ENCODE measurements at places on chromosomes 6 and 20.

DNA sequence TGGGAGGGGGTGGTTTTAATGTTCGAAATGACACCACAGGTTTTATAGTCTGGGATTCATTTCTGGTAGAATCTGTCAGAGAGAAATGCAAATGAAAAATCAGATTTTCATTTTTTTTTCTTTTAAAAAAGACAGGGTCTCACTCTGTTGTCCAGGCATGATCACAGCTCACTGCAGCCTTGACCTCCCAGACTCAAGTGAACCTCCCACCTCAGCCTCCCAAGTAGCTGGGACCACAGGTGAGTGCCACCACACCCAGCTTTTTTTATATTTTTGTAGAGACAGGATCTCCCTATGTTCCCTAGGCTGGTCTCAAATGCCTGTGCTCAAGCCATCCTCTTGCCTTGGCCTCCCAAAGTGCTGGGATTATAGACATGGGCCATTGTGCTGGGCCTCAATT lies 2.4 kb upstream of the ADNP start:
- no peak for DNase-seq

GRCh38 chr6:3530515-3530914 lies 73.7 kb upstream of the SLC22A23 start:
- DNase-seq: no peak

DNA sequence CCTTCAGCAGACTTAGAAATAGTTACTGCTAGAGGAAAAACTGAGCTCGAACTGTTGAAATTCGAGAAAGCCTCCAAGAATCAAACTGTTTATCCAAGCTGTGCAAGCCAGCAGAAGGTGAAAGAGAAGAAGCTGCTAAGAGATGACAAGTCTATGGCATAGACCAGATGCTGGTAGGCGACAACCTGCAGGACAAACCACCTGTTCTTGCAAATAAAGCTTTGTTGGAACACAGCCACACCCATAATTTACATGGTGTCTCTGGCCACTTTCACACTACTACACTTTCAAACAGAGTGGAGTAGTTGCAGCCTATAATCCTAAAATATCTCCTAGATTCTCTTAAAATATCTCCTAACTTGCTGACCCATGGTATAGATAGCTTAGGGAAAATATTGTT lies 33.3 kb downstream of the TNFRSF21 start:
- no peak for DNase-seq

DNA sequence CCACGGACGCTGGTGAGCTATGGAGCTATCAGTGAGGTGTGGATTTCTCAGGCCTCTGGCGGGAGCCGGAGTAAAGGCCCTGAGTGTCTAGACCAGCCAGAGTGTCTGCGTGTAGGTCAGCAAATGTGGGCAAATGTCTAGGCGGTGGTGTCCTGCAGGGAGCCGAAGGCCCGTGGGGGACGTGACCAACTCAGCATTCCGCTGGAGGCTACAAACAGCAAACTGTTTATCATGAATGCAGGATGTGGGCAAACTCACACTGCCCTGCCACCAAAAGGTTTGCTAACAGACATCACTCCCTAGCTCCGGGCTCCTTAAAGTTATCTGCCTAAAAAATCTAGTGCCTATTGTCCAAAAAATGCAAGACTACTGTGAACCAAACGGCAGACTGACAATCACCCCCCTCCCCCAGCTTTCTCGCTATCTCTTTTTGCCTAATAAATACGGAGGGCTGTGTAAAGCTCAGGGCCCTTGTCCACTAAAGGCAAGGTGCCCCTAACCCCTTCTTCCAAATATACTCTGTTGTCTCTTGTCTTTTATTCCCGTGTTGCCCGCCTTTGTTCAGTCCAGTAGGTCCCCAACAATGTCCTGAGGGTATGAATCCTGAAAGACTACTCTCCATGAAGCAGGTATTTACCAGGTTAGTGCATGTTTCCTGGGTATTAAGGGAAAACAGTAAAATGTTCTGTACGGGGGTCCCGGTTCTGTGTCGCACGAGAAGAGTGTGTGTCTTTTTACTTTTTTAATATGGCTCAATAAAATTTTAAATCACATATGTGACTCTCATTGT lies 29.0 kb upstream of the AFDN start:
- DNase-seq: no peak

- DNase-seq: no peak
Measured at GRCh38 chr6:111692327-111693164, 86.9 kb upstream of the TRAF3IP2 start.

GRCh38 chr6:154234019-154234772 lies 122.4 kb downstream of the IPCEF1 start:
- no peak for DNase-seq

DNA sequence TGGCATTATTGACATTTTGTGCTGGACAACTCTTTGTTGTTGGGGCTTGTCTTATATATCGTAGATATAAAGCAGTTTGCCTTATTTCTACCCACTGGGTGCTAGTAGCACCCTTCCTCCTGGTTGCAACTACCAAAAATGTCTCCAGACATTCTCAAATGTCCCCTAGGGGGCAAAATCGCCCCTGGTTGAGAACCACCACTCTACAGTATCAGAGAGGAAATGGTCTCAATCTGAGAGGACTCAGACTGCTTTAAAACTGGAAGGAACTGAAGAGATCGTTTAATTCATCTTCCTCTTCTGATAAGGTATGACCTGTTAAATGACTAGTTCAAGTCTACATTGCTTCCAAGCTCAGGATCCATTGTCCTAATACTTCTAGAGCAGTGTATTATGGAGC lies 14.9 kb downstream of the SH3BGRL2 start:
- DNase-seq: no peak

DNA sequence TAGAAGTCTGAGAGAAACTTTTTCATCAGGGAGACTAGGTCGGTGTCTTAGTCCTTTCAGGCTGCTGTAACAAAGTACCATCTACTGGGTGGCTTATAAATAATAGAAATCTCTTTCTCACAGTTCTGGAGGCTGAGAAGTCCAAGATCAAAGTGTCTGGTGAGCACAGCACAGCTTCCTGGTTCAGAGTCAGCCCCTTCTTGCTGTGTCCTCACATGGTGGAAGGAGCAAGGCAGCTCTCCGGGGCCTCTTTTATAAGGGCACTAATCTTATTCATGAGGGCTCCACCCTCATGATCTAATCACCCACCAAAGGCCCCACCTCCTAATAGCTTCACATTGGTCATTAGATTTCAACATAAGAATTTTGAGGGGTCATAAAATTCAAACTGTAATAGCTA lies 122.8 kb downstream of the CCDC170 start:
- no peak for DNase-seq

- no peak for DNase-seq
Measured at GRCh38 chr6:99014061-99014460, 66.3 kb upstream of the FBXL4 start.

DNA sequence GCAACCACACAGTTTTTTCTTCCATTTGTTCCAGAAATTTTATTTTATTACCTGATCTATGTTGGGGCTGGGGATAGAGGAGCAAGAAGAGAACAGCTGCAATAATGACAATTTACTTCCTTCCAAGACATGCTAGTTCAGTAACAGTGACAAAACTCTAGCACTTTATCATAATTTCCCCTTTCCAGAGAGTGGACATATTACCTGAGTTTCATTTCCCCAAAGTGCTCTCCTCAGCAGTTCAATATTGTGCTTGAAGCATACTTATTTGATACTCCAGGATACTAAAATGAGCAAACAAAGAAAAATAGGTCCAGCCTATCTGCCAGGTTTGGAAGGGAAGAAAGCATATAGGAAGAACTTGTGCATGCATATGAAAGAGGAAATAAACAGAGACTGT lies 157.7 kb downstream of the ID4 start:
- no peak for DNase-seq

GRCh38 chr6:114195027-114195365 lies 147.8 kb downstream of the HS3ST5 start:
- DNase-seq: no peak

DNA sequence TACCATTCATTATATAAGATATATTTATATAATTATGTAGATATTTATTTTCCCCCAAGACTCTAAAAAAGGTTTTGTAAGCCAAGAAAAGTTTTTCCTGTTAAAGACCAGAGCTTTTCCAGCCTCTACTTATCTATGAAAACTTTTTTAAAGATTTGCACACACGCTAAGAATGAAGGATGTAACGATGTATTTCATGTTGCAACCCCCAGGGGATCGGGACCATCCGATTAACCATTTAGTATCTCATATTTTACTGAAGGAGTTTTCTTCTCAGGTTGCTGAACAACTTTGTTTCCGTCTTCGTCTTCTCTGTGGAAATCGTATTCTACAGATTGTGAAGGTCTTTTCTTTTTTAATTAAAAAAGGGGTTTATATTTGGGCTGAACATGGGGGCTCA lies 70.0 kb upstream of the SASH1 start:
- DNase-seq: no peak

DNA sequence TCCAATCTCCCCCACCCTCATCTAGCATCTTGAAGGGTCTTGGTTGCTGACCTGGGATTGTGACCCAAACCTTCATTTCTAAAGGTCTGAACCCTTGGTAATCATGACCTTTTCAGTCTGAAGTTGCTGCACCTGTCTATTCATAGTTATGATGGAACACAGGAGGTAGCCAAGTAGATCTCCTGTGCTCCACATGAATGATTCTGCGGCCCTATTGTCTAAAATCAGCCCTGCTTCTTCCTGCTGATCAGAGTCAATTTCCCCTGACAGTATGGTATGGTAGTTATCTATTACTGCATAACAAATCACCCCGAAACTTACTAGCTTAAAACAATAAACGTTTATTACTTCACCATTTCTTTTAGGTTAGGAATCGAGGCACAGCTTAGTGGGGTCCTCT lies 9.0 kb downstream of the OR2B6 start:
- no peak for DNase-seq

DNA sequence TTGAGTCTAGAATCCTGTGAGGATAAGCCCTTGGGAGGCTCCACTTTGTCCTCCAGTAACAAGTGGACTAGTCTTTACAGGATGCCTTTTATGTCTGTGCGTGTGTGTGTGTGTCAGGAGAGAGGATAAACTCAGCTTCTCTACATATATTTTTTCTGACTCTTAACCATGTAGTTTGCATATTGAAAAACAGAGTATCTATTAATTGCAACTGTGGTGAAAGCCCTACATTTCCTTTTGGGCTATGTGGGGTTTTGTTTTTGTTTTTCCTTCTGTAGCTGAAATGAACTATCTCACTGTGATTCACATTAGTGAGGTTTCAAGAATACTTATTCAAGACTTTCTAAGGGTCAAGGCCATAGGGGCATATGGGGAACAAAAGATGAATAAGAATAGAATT lies 17.7 kb downstream of the TPBG start:
- DNase-seq: no peak

- DNase-seq: peak; percentile 2
Measured at GRCh38 chr6:129402244-129402643, 307.7 kb downstream of the ARHGAP18 start.

DNA sequence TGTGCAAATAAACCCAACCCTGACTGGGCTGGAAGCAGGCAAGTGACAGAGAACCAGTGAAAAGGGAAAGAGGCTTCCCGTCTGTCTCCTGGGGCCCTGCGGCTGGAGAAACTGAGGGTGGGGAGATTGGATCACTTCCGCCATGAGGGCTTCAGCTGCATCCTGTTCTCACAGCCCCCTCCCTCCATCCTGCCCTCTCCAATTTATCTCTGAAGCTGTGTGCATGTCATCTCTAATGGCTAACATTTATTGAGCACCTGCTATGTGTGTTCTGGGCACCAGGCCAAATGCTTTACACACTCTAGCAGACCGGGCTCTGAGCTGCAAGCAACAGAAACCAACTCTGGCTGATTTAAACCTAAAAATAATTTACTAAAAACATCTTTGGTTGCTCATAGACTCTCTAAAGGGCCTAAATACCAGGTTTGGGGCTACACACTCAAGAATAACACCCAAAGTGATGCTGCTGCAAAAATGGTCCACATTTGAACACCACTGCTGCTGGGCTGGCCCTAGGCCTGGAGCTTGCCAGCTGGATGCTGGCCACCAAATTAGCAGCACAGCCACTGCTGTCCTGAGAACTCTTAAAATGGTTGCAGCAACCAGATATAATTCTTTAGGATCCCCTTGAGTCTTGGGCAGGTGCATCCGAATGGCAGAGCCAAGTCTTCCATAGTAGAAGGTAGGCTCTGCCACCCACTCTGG lies 123.6 kb upstream of the LRFN2 start:
- no peak for DNase-seq

DNA sequence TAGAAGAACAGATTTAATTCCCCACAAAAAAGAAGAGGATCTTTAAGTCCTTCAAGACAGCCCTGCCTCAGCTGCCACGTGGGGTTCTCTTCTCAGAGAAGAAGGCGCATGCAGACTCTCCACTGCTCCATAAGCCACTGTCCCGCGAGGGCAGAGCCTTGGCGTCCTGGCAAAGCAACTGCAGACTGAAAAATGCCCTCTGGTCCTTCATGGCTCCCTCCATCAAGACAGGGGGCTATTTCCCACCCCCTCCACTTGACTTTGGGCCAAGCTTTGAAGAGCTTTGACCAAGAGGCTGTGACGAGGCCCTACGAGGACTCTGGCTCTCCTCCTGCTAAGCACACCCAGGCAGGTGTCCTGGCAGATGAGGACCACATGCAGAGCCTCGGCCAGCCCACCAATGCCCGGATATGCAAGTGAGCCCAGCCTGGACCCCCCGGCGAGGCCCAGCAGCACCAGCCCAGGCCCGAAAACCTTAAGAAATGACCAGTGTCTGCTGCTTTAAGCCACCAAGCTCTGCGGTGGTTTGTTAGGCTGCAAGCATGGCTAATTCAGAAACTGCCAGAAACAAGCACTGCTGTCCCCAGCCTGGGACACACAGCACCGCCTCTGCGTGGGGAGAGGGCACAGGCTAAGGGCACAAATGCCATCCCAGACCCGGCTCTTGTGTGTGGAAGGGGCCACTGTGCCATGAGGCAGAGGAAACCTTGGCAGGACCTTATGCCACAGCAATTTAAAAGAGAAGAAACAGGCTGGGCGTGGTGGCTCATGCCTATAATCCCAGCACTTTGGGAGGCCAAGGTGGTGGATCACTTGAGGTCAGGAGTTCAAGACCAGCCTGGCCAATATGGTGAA lies 16.1 kb downstream of the GMEB2 start:
- DNase-seq: no peak

GRCh38 chr20:16491294-16491905 lies 81.8 kb downstream of the KIF16B start:
- DNase-seq: no peak

- no peak for DNase-seq
Measured at GRCh38 chr6:149890629-149891045, 7.3 kb downstream of the RAET1E start.

- no peak for DNase-seq
Measured at GRCh38 chr20:42294976-42295375, 676.8 kb upstream of the CHD6 start.

DNA sequence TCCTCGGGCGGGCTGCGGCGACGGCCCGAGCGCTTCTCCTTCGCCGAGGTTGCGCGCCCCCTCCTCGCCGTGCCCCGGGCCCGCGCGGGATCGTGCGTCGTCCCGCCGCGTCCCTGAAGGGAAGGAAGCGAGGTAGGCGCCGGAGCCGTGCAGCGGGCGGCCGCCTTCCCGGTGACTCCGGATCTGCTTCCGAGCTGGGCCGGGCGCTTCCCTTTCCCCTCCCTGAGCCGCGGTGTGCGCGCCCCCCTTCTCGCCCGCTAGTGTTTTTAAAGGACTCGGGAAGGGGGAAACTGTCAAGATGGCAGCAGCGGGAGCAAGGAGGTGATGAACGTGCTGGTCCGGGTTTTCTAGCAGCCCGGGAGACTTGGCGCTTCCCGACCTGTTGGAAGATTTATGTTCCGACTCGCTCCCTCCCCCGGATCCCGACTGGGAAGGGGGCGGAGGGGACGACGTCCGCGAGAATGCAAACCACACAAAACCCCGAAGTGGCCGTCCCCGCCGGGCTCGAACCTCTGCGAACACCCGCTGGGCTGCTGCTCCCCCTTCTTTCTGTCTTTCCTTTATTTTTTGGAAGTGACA lies 744 bp upstream of the FOXO3 start:
- DNase-seq: peak; percentile 62

Measured in hepatic stellate cell (primary cell).